ENCODE measurements at places on chromosomes 7 and 10.

GRCh38 chr10:60312818-60313588 is 76.7 kb downstream of the ANK3 start:
- no peak for DNase-seq

DNA sequence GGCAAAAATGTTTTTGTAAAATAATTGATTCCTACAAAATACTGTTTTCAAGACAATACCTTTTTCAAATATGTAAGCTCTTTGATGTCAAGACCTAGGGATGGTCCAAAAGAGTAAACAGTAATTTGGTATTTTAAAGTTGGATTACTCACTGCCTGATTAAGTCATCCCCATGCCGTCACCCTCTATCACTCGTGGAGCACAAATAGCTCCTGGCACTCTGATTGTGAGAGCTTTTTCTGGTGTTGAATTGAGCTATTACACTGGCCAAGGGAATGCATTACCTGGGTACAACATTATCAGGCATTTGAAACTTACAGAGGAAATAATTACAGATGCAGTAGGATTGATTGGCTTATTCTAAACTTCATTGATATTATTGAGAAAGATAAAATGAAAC is 231.9 kb upstream of the GRM3 start:
- DNase-seq = no peak

DNA sequence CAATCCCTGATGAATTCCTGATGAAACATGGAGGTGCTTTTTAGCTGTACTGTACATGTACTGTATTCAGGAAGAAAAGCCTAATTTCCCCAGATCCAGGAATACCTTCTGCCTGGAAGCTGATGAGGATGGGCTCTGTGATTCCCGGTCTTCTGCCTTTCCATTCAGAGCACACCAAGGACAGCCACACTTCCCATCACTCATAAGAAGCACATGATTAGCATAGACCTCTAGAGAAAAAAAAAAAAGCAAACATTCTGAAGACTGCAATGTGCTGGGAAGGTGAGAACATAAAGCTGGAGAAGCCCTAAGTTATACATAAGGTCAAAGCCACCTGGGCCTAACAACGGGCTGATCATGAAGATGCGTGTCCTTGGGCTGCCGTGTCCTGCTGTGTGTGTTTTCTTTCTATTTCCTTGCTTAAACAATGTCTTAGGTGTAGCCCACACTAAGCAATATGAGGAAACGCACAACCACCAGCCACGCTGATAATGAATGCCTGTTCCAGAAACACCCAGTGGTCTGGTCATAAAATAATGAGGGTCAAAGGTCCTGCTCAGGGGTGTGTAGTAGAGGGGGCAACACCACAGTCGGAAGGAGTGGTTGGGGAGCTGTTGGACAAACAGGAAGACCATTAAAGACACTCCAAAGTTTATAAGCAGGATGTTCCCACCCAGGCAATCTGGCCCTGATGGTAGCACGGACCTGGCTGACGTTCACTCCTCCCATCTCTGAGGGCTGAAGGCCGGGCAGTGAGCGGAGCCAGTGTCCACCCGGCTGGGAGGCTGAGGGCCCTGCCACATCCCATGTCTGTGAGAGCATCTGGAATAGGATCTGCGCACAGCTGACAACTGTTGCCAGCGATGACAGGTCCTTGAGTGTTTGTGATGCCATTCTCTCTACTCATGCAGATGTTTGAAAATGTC is 7.9 kb downstream of the PKD1L1 start:
- DNase-seq = no peak

DNA sequence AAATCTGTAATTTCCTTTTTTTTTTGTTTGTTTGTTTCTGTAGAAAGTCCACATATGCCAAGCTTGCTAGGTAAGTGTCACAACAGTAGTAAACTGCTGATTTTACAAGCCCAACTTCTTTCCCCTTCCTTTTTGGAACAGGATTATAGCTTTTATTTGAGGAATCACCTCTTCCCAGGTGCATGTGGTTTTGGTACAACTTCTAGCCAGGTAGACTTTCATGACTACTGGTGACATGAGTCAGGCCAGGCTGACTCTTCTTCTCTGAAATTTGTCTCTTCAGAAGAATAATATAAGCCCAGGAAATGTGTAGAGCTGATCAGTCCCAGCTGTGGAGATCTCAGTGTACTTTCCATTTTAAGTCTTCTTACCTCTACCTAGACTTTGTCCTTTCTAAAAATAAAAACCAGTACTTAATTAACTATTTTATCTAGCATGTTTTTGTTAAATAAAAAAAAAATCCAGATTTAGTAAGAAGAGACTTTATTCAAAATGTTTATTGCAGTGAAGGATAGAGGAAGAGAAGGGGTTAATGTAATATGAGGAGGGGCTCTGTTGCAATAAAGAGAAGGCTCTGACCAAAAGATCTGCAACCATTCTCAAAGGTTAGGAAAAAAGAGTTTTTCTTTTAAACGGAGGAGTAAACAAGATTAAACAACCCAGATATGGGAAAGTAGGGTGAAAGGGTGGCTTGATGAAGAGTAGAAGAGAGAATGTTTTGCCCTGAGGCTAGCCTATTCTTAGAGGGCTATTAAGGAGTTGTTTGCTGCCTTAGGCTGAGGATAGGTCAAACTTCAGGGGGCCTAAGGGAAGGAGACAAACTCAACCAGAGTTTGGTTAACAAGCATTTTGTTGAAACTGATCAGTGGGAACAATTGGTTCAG is 664.2 kb downstream of the SORCS1 start:
- DNase-seq = no peak

DNA sequence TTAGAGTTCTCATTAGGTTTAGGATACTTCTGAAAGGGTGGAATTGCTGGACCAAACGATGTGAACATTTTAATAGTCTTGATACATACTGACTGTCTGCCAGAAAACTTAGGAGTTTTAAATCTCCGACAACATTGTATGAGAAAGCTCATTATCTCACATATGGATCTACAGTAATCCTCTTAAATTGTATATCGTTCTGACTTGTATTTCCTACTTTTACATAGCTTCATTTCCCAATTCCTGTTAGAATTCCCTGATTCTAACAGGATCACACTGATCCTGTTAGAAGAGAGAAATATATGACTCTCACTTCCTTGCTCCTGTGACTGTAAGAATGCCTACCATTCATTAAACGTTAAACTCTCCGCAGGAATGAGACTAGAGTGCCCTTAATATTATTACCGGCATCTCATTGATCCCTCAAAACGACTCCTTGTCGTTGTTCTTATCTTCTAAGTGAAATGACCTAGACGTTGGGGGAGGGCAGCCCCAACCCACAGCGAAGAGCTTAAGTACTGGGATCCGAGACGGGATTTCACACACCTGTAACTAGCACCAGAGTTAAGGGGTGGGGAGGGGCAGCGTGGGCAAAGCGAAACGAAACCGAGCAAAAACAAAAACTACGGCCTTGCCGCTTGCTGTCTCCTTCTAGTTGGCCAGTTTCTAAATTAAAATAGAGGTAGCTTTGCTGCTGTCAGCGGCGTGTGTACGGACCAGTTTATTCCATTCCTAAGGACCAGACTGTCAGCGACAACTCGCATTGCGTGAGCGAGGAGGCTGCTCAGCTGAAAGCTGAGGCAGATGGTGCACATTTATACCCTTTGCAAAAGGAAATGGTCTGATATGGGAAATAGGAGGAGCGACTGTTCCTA is 678 bp upstream of the TMEM106B start:
- no peak for DNase-seq

DNA sequence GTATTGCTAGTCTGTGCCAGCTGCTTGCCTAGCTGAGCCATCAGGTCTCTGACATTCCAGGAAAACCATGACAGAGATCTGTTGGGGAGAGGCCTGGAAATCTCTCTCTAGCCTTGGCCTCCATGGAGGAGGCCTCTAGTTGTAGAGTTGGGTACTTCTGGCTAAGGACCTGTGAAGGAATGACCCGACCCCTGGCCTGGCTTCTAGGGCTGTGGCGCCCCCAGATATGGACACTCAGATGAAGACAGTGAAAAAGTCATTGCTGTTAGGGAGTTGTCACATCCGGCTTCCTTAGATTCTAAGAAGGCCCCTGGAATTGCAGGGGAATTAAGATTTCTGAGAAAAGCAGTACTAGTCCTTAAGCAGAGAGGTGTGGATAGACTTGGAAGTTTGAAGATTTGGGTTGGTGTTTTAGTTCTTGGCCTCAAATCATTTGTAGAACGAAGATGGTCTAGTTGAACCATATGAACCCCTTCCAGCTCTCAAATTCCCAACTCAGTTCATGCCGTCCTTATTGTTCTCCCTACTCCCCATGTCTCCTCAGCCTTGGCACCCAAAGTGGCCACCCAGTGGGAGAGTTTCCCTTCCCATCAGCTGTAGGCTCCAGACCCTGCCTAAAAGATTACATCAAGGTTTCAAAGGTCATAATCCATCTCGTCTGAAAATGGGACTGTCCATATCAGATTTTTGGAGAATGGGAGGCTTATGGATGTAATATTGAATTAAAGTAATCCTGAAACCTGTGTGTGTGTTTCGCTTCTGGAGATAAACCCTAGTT is 7.0 kb downstream of the HHEX start:
- DNase-seq = no peak

DNA sequence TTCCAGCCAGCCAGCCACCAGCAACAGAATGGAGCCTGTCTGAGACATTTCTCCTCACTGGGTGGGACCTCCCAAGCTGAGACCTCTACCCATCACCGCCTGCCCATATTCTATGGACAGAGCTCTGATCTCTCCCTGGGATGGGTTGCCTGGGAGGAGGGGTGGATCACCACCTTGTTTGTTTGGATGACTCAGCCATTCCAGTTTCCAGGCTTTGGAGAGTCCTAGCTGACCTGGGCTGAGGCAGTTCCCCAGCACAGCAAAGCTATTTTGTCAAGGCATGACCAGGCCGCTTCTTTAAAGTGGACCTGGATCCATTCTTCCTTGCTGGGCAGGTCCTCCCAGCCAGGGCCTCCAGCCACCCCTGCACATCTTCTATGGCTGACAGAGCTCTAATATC is 982.3 kb downstream of the DNAJB9 start:
- DNase-seq = no peak

- no peak for DNase-seq
Observed at GRCh38 chr7:125257617-125258016, 328.0 kb upstream of the POT1 start.

DNA sequence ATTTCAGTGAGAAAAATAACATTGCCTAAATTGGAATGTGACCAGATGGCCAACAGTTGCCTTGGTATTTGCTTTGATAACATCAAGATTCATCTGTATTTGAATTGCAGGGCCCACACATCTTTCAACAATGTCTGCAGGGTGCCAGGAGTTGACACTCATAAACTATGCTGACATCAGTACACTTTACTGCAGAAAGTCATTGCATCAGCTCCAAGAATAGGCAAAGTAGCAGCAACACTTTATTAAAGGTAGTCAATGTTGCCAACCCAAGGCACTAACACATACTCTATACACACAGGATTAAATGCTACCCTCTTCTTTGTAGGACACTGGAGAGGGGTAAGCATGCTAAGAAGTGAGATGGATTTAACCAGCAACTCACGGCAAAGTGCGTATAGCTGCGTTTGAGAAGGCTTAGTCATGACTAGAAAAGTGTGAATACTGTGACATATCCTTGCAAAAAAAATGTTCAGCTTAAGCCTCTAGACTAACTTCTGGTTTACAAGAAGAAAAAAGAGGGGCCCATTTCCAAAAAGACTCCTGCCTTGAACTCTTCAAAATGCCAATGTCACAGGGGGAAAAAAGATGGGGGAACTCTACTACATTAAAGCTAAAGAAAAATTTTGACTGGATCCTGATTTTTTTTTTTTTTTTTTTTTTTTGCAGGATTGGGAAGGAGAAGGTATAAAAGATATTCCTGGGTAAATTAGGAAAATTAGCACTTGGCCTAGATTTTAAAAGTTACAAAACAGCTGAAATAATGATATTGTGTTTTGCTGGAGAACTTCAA is 2.2 kb downstream of the BBIP1 start:
- DNase-seq = no peak

- DNase-seq = no peak
Observed at GRCh38 chr10:110516815-110517492, 19.2 kb downstream of the DUSP5 start.

- DNase-seq = no peak
Observed at GRCh38 chr10:98376485-98376884, 38.5 kb downstream of the PYROXD2 start.

DNA sequence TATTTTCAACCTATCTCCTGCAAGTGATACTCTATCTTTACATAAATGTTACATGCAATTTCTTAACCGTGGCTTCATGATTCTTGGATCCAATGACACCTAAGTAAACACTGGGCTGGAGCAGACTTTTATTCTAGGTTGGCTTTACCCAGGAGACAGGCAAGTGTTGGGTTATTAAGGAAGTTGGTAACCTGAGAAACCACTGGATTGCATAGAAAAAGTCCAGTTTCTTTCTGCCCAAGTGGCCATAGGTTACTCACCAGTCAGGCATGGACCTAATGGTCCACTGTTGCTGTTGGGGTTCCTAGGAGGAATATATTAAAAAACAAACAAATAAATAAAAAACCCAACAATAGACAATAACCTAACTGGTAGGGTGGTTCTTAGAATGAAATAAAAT is 112.8 kb downstream of the SEMA3D start:
- no peak for DNase-seq

- DNase-seq = no peak
Observed at GRCh38 chr7:68936471-68937035, 661.7 kb upstream of the AUTS2 start.

GRCh38 chr7:139482122-139482521 is 1.4 kb downstream of the KLRG2 start:
- DNase-seq = no peak

GRCh38 chr10:69480068-69480412 is 28.8 kb downstream of the TSPAN15 start:
- no peak for DNase-seq

GRCh38 chr10:75159519-75159918 is 48.1 kb downstream of the SAMD8 start:
- no peak for DNase-seq

- no peak for DNase-seq
Observed at GRCh38 chr7:47340517-47340916, 241.4 kb downstream of the TNS3 start.

Measured in OCI-LY7 (cell line).